ENCODE measurements at places on chromosomes 5 and 9.
A peak's percentile ranks its signal among the peaks of the same experiment; 100 is the strongest.

GRCh38 chr5:31197183-31197582 lies 3.7 kb downstream of the CDH6 start:
- DNase-seq, result no peak

DNA sequence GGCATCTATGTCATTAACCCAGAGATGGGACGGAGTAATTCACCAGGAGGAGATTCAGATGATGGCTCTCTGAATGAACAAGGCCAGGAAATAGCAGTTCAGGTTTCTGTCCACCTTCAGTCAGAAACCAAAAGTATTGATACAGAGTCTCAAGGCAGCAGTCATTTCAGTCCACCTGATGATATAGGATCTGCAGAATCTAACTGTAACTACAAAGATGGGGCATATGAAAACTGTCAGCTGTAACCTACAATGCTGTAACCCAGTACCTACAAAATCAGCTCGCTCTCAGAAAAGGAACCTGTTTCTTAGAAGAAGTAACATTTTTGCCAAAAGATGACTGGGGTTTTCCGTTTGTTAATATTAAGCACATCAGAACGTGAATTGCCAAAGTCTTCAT lies 14.7 kb downstream of the MFAP3 start:
- DNase-seq, result no peak

GRCh38 chr9:81035171-81035570 lies 654.2 kb downstream of the TLE1 start:
- no peak for DNase-seq

DNA sequence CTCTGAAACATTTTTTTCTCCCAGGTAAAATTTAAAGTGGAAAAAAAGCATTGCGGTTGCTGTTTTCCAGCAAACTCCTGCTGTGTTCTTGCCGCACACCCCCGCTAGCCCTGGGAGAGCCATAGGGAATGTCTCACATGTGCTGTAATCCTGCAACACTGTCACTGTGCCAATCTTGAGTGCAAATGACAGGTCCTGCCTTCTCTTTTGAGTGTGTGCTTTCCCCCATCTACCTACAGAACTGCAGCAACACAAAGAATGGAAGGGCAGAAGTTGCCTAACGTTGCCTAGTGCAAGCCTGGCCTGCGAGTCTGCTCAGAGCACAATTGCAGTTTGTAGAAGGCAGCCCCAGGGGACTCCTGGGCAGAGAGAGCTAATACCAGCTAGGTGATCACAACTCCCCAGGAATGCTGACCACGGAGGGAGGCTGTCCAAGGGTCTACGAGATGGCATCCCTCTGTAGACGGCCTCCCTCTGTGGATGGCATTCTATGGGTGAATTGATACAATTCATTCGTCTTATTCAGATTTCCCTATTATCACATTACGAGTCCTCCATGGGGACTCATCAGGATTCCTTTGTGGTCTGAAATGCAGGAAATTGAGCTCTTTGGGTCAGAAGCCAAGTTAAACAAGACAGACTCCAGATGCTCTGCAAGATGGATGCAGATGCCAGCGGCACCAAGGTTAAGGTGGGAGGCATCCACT lies 172.6 kb upstream of the S1PR3 start:
- DNase-seq, result no peak

GRCh38 chr9:16825971-16826625 lies 44.4 kb downstream of the BNC2 start:
- no peak for DNase-seq

DNA sequence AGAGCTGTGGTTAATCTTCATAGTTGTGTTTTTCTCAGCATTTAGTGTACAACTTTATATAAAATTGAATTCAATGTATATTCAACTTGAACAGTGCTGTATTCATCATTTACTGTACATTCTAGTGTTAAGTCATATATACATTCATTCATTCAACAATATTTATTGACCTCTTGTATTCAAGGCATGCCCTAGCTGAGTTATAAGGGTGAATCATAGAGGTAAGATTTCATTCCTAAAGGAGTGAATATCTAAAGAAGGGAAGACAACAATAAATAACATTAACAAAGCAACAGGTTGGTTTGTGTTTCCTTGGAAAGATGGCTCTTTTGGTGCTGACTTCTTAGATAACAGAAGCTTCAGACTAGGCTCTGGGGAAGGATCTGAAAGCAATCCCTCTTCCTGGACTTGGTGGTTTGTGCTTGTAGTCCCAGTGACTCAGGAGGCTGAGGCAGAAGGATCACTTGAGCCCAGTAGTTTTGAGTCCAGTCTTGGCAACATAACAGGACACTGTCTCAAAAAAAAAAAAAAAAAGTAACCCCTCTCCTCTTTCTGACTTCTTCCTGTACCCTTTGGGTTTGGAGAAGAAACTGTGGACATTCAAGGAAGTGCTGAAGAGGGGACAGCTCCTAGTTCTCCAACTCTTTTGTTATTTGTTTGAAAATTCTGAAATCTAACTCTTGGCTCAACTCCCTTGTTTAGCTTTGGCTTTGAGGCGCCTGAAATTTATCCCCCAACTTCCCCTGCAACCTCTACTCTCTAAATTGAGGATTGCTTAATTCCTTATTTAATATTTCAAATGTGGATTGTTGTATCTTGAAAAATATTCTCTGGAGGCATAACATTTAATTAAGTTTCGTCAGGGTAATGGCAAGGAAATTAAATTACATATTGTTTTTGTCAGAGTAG lies 80.2 kb downstream of the OSTF1 start:
- no peak for DNase-seq

DNA sequence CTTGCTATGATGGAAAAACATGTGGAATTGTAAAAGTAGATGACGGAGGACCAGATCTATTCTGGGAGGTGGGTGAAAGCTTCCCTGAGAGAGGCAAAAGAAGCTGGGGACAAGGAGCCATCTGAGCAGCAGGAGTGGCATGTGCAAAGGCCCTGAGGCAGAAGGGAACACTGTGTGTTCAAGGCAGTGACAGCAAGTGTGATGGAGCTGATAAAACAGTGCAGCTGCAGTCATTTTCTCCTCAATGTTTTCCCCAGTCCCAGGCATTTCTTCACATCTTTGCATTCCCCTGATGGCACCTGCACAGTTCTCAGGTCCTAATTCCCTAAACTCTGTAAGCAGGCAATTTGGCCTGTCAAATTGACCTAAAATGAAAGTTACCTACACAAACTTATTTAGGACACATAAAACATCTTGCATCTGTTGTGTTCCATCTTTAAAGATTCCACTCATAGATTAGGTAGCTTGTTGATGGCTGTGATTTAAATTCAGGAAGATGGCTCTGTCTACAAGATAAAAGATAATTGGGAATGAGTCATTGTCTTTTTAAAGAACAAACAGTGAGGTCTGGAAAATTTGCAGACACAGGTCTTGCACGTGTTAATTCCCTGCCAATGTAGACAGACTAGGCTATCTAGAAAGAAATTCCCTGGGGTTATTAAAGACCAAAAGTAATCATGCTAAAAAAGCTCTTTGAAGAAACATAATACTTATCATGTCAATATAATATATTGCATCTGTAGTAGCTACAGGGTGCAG lies 289.6 kb upstream of the SGCD start:
- DNase-seq, result no peak

DNA sequence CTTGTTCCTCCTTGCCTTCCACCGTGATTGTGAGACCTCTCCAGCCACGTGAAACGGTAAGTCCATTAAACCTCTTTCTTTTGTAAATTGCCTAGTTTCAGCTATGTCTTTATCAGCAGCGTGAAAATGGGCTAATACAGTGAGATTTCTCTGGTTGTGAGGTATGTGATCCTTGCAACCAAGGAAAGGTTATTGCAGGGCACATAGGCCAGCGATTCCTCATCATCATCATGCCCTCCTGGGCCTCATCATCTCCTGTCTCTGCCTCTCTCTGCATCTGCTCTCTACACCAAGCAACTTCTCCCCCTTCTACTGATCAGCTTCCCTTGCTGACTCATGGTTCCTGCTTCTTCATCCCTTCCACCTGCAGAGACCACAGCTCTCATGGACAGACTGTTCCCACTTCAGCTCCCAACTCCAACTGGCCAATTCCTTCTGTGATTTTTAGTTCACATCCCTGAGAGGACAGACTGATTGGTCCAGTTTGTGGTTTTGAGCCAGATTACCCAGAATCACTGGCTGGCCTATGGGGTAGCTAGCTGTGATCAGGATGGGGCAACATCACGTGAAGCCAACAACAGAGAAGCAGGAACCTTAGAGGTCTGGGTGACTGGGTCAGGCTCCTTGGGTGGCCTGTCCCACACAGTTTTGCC lies 53.1 kb downstream of the LIX1 start:
- no peak for DNase-seq

GRCh38 chr9:130143958-130144366 lies 28.2 kb upstream of the NCS1 start:
- DNase-seq, result no peak

GRCh38 chr9:114375386-114376175 lies 12.2 kb downstream of the AKNA start:
- DNase-seq, result no peak

- no peak for DNase-seq
Measured at GRCh38 chr5:72138943-72139521, 31.8 kb downstream of the MAP1B start.

DNA sequence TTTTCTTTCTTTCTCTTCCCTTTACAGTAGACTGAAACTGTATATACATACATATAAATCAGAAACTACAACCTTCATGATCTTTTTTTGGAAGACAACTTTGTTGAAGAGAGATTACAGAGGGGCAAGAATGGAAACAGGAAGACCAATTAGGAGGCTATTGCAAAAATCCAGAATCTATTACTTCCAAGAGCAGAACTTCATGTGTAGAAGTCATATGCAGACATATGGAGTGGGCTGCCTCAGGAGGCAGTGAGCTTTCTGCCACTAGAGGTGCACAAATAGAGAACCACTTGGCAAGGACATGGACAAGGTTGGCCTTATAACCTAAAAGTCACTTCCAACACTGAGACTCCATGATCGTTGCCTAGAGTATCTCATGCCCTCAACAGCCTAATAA lies 157.8 kb upstream of the NR4A3 start:
- DNase-seq, result no peak

DNA sequence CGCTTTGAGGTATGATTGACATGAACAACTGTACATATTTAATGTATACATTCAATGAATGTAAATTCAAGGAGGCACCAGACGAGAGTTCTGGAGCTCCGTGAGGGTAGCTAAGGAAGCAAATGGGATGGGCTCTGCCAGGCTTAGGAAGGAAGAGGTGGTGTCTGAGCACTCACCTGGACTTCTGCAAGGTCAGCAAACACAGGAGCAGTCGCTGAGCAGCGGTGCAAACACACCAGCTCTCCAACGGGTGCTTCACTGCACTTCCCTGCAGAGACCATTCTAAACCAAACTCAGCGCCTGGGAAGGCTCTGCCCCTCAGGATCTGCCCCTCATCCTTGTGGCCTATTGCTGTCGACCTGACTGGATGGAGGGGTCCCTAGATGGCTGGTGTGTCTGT lies 101.5 kb downstream of the COL23A1 start:
- no peak for DNase-seq

DNA sequence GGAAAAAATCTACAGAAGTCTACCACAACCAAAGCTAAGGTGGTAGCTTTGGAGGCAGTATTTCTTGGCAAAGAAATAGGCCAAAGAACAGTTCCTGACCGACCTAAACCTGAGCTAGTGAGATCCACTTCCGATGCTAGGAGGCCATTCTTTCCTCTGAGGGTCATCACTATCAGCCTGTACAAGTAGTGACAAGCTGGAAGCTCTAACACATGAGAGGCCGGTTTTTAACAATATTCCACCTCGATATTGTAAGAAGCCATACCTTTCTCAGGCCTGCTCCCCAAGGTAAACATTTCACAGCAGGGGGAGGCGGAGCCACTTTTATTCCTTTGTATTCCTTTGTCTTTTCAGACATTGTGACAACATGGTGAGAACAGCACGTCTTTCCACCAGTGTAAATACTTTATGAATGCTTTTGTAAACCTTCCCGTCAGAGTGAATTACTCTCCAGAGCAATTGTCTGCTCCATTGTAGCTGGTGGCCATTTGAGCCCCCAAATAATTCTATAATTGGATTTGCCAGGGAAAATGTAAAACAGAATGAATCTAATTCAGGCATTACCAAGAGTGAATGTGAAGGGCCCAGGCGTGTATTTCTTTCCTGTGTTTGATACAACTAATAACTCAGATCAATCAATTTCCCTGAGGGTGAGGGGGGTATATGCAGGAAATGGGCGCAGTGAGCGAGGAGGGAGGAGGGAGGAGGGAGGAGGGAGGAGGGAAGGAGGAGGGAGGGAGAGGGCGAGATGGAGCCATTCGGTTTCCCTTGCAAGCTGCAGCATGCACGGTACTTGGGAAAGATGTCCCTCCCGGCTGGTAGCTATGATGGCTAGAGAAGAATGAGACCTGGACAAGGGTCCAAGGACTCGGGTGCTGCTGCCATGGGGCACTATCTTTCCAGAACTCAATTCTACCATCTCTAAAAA lies 166.6 kb downstream of the CDK5RAP2 start:
- DNase-seq, result no peak

DNA sequence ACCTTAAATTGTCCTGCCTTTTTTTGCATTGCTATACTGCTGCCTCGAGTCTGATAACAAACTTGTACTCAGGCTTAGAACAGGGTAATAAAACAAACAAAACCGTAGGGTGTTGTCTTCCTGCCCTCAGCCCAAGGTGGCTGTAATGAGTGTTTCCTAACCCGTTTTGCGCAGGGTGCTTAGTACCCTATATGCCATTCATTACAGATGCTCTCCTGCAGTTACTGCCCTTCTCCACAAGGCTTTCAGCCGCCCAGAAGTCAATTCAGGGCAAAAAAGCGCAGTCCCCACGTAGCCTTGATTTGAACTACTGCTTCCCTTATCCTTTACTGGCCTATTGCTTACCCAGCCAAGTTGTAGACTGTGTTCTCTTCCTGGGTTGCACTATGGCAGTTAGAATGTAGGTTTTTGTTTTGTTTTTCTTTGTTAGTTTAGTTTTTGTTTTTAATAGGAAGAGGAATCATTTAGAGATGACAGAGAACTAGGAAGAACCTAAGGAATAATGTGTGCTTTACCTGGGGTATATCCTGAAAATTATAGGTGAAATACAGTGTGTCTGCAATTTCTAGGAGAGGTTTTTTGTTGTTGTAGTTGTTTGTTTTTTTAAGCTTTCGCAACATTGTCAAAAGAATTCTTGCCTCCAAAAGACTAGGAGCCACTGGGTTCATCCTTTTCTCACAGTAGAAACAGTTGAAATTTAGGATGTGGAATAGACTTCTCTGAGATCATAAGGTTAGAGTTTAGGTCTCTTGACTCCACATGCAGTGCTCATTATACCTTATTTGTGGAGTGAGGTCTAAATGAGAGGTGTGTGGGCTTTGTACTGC lies 1.3 kb downstream of the HMGXB3 start:
- DNase-seq, result peak; percentile 18

GRCh38 chr9:105554042-105554441 lies 3.9 kb upstream of the FKTN start:
- DNase-seq, result no peak

- no peak for DNase-seq
Measured at GRCh38 chr9:114155995-114156656, 789 bp downstream of the COL27A1 start.

- no peak for DNase-seq
Measured at GRCh38 chr9:110189559-110190320, 18.2 kb downstream of the C9orf152 start.

GRCh38 chr5:165321912-165322311 lies 1816.5 kb downstream of the MAT2B start:
- no peak for DNase-seq

GRCh38 chr9:15352306-15352705 lies 45.3 kb upstream of the TTC39B start:
- DNase-seq, result no peak

Measured in activated CD8-positive, alpha-beta memory T cell treated with anti-CD3 and anti-CD28 coated beads for 4 hours (primary cell).